ENCODE measurements at places on chromosomes 3 and 15.

- DNase-seq = no peak
Measured at GRCh38 chr3:122004107-122004506, 17.9 kb downstream of the ILDR1 start.

- no peak for DNase-seq
Measured at GRCh38 chr3:164459521-164460151, 618.7 kb downstream of the SI start.

GRCh38 chr3:55690726-55691125 is 203.6 kb upstream of the WNT5A start:
- DNase-seq = no peak

GRCh38 chr3:197428117-197428801 is 127.5 kb downstream of the BDH1 start:
- DNase-seq = peak; percentile 27

DNA sequence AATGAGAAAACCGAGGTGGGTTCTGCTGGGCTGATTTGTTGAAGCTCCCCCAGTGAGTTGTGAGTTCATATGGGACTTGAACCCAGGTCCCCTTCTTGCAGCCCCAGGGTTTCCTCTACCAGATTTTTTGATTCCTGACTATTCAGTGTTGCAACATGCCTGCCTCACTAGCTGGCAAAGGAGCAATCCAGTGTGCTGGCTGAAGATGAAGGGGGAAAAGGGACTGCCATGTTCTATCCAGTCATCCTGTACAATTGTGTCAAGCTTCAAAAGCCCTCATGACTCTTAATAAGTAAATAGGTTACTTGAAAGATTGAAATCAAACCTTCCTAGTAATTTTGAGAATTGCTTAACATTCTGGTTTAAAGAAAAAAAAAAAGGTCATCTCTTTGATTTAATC is 211.5 kb upstream of the TP63 start:
- DNase-seq = no peak

DNA sequence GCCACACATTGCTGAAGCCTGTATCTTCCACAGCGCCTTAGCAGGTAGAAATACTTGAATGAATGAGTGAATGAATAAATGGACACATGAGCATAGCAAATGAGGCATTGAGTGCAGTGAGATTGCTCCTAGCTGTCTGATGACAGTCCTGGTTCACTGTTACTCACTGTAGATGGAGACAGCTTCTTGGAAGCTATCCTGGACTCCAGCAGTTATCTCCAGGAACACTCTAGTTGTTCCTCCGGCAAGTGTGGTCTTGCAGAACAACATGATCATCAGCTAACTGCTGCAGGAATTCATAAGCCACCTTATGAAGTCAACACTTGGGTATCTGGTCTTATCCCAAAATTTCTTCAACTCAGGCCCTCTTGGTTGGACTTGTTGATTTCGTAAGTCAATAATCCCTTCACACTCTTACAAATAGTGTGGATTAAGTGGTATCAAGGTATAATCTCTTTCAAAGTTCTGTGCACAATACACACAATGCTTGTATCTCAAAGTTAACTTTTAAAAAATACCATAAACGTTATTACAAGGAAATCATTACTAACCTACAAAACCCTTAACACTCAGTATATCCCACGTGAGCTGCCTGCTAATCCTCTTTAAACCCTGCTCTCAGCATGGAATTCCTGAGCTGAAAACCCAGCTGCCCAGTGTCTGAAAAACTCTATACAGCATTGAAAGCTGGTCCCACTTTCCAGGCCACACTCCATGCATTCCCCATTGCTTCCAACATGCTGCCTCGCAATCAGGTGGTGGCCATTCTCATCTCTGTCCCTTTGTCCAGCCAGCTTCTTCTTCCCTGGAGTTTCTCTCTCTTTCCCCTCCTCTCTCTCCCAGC is 14.4 kb upstream of the ZBTB38 start:
- no peak for DNase-seq

DNA sequence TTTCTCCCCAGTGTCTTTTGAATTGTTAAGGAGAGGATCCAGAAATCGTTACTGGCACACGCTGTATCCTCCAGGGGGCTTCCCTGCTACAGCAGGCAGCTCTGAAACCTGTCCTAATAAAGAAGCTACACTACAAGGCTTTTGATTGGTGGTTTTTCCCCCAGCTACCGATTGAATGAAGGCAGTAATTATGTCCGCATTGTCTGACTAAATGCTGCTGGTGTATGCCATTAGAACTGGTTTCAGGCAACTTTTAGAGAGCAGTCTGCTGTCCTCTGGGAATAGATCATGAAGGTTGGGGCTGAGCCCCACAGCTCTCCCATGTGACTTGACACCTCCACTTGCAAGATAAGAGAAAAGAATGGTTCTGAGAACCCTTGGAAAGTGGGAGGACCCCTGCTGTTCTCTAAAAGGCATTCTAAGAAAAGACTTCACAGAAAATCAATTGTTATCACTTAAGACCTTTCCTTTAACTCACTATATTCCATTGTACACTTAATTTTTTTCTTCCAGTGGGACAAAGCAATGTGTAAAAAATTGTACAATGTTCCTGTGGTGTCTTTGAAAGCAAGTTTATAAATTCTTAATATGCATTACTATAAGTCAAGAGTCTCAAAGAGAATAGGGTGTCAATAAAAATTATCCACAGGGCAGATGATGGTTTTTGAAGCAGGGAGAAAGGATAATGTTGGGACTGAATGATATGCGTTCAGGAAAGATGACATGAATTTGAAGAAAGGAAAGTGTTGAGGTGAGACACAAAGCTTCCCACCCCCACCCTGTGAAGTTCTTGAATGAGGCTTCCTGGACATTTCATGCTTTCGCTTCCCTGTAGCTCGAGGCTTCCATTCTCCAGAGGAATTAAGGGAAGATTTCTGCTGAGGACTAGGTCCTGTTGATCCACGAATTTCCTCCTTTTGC is 53.0 kb upstream of the DAZL start:
- DNase-seq = no peak

GRCh38 chr3:107412376-107412775 is 35.1 kb downstream of the CCDC54 start:
- DNase-seq = no peak

GRCh38 chr15:78739996-78740903 is 71.0 kb downstream of the ADAMTS7 start:
- peak; percentile 47 for DNase-seq

- DNase-seq = no peak
Measured at GRCh38 chr15:32881528-32881927, 163.7 kb downstream of the GREM1 start.

GRCh38 chr3:24519368-24520100 is 24.9 kb upstream of the THRB start:
- DNase-seq = no peak

DNA sequence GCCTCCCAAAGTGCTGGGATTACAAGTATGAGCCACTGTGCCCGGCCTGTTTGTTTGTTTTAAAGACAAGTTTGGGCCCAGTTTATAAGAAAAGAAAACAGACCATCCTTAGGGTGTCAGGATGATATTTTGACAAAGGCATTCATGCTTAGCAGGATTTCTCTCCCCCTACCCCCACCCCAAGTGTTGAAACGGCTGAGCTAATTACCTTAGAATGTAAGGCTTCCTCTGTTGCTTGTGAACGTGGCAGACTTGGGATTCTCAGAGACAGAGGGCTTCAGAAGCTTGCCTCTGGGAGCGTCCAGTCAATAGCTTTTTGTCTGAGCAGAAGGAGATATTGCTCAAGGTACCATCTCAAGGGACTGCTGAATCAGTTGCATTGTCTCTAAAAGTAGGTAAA is 24.0 kb downstream of the FLNB start:
- DNase-seq = no peak

DNA sequence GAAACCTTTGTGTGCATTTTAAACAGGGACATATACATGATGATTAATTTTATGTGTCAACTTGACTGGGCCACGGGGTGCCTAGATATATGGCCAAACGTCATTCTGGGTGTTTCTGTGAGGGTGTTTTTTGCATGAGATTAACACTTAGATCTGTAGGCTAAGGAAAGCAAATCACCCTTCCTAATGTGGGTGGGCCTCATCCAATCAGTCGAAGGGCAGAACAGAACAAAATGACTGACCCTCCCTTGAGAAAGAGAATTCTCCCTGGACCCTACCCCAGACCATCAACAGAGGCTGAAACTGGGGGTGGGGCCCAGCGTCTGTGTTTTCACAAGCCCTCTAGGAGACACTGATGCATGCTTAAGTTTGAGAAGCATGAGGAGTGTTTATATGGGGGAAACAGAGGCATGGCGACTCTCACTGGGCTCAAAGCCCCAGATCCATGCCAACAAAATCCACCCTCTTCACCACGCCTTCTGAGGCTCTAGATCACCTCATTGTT is 56.2 kb downstream of the ITGA11 start:
- DNase-seq = no peak

GRCh38 chr15:62449638-62450037 is 284.6 kb upstream of the C2CD4B start:
- DNase-seq = no peak

DNA sequence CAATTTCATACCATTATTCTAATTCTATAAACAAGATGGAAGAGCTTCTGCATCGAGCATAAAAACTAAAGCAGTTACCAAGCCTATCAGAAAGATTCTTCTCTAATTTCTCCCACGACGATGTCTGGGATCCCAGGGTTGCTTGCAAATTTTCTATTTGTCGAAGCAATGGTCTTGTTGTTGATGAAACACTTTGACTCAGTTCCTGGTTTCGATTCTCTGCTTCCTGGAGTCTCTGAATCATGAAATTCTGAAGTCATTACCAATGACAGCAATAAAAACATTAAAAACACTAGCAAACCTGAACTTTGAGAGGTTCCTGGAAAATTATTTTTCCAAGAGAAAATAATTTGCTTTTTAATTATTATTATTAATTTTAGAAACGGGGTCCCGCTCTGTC is 18.7 kb downstream of the TMF1 start:
- DNase-seq = no peak

GRCh38 chr15:68365140-68365745 is 66.7 kb downstream of the ITGA11 start:
- no peak for DNase-seq

GRCh38 chr3:165797551-165797950 is 39.7 kb downstream of the BCHE start:
- no peak for DNase-seq

- DNase-seq = peak; percentile 69
Measured at GRCh38 chr3:187027531-187028278, 97.4 kb downstream of the ST6GAL1 start.
